ENCODE measurements at places on chromosomes 1 and 21.
A peak's percentile ranks its signal among the peaks of the same experiment; 100 is the strongest.

DNA sequence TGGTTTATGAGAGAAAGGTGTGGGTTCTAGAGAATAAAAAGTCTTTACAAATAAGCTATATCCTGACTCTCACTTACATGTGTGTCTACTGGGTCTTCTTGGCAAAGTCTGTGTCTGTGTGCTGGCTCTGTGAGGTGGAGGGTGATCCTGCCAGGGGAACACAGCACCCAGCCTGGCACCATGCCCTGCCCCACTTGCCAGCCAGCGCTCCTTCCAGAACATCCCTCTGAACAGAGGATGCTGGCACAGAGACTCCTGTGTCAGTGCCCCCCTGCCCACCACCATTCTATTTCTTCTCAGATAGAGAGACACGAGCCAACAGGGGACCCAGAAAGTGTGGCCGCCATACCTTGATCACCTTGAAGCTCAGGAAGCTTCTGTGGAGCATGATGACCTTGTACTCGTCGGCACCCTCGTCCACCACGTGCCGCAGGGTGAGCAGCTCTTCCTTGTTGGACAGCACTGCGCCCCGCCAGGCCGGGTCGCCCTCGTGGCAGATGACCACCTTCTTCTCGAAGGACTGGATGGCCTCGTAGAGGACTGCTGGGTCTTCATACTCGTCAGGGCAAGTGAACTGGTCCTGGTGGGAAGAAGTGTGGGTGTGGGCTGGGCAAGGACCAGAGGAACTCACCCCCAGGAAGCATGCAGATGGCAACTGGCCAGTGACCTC, 49.7 kb downstream of the NTPCR start:
- DNase-seq: no peak

DNA sequence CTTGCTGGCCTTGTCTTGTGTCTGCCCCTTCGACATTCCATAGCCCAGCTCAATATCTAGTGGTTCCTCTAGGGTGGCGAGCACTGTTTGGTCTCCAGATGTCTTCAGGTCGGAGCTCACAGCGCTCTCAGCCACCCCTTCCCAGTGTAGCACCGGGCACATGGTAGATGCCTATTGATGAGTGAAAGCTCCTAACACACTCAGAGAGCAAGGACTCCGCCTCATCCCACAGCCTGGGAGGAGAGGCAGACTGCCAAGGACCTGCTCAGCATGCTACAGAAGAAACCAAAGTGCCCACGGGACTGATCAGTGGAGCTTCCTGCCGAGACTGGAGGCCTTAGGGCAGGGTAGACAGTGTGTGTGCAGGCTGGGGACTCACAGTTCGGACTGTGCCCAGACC, 10.9 kb downstream of the PCSK9 start:
- no peak for DNase-seq

DNA sequence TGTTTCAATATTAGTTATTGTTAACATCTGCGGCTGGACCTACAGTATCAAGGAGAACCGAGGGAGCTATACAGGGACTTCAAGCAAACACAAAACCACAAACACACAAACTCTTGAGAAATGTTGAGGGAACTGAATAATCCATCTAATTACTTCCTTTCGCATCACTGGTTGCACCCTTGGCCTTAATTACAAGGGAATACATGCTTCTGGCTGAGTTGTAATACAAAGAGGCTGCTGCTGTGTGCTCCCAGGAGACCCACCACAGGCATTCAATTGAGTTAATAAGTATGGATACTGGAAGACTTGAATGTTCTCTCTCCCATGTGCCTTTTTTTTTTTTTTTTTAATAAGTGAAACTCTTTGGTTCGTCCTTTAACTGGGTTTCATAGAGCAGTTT, 16.8 kb upstream of the SMYD2 start:
- no peak for DNase-seq

DNA sequence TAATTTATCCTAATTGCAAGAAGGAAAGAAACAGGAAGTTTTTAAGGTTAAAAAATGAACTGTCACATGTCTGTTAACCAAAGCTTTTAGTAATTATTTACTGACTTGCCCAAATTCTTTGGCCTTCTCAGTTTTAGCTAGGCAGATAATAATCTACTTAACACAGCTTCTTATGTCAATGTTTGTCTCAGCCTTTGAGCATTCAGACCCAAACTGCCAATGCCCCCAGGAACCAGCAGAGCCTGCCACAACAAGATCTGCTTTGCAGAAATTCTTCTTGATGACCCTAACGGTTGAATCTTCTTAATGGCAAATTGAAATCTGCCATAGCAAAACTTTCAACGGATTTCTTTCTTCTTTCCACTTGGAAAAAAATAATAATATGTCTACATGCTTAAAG, 792.4 kb upstream of the ADGRL2 start:
- DNase-seq: no peak

DNA sequence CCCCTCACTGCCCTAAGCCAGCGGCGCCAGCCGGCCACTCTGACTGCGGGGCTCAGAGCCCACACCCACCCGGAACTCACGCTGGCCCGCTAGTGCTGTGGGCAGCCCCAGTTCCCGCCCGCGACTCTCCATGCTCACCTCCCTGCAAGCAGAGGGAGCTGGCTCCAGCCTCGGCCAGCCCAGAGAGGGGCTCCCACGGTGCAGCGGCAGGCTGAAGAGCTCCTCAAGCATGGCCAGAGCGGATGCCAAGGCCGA, 41.5 kb downstream of the SLC2A1 start:
- DNase-seq: no peak

- no peak for DNase-seq
These were observed 105.8 kb upstream of the RAB4A start for GRCh38 chr1:229164836-229165735.

GRCh38 chr1:107777664-107778047, 187.3 kb downstream of the VAV3 start:
- no peak for DNase-seq

GRCh38 chr1:61157468-61157987, 75.2 kb downstream of the NFIA start:
- peak; percentile 71 for DNase-seq

- no peak for DNase-seq
These were observed 106.2 kb downstream of the CACHD1 start for GRCh38 chr1:64575881-64576676.

DNA sequence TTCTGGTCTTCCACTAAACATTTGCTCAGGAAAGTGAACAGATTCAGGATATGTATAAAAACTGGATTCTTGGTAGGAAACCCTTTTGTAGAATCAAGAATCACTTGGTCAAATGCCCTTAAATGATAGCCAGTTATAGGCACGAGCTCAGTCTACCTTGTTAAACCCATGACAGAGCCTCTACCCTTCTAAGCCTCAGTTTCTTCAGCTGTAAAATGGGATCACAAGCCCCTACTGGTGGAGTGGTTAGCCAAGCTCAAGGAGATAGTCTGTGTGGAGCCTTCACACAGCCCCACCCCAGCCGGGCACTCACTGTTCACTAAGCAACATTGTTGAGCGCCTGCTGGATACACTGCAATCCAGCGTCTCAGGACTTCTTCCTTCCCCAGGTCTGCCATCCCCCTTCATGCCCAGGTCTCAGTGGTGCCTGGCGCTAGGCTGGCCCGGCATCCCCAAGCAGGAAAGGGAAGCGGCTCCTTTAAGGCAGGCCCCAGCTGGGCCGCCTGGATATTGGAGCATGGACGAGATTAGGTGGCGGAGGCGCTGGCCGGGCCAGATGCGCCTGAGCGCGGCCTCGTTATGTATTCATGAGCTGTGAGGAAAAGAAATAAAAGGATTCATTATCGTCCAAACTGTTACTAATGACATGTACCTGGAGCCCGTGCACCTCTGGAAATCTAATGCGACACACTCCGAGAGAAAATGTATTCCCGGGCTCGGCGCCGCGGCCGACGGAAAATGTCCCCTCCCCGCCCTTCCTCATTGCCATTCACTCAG, 75.6 kb downstream of the TAS1R2 start:
- DNase-seq: no peak

DNA sequence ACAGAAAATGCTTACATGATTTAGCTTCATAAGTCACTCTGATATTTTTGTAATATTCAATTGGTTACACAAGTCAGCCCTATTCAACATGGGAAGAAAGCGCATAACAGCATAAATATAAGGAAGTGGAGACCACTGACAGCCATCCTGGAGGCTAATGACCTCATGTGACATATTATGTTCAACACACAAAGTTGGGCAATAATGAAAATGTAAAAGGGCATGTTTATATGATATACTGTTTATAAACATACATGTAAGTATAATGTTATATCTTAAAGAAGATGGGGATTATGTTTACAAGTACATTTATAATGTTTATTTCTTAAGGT, 30.2 kb downstream of the EVI5 start:
- no peak for DNase-seq

GRCh38 chr1:88888750-88889149, 2.6 kb downstream of the GTF2B start:
- no peak for DNase-seq

All from GM04503 (cell line).